ENCODE measurements at places on chromosomes 4 and X.

DNA sequence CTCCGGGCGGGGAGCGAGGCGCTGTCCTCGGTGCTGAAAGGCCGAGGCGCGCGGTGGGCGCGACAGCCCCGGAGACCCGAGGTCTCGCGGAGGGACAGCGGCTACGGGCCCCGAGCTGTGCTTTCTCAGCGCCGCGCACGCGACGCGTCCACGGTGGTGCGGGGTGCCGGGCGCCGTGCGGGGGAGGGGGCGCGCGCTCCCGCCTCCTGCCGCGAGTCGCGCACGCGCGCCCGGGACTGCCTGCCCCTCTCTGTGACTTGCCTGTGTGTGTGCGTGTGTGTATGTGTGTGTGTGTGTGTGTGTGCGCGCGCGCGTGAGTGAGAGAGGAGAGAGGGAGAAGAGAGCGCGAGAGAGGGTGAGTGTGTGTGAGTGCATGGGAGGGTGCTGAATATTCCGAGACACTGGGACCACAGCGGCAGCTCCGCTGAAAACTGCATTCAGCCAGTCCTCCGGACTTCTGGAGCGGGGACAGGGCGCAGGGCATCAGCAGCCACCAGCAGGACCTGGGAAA is at the start of gene GRIA2:
Gene GRIA2 (plus strand): TSS at position 358 of the 511 bp plus-strand sequence. CDS start 315 bp downstream, outside the sequence.
- DNase-seq = peak; percentile 84

DNA sequence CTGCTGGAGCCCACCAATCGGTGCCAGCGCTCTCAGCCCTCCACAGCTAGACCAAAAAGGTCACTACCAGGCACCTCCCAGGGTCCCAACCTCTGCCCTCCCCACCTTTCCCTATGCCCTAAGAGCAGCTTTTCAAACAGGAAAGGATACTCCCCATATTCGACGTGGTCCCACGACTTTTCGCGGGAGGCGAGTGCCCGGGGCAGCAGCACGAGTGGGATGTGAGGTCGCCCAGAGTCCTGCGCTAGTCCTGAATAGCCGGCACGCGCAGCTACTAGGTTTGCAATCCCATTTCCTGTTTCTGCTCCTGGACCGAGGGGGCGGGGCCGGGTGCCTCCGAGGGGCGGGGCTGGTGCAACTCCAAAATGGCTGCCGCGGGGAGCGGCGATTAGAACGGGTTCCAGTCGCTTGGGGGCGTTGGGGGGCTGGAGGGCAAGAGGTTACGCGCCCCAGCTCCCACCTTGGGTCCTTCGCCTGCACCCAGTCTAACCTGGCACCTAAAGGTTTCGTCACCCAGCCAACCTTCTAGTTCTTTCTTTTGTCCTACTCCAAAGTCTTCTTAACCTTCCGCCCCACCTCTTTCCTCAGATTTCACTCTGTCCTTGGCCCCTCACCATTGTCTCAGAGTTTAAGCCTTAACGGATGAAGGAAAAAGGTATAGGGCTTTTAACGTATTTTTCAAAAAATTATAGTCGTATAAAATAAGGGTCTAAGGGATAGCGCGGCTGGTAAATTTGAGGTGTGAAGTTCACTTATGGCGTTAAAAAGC is 85.0 kb upstream of the TENT5D start:
- no peak for DNase-seq

DNA sequence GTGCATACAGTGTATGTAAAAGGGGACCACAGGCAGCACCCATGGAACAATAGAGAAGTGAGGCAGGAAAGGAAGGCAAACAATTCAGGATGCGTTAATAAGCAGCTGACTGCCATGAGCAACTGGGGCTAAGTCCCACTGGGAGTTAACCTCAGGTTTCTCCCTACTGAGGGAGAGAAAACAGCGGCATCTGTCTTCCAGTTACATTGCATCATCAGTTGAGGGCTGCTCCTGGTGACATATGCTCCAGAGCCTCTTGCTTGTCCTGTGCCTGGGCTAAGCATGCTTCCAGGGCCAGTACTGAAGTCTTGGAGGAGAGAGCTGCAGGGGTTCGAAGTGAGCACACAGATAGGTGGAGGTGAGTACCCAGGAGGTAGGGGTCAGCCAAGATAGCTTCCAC is 24.3 kb downstream of the RAI2 start:
- no peak for DNase-seq

- DNase-seq = no peak
These were observed 68.7 kb upstream of the WWC2 start for GRCh38 chr4:183030309-183030708.

DNA sequence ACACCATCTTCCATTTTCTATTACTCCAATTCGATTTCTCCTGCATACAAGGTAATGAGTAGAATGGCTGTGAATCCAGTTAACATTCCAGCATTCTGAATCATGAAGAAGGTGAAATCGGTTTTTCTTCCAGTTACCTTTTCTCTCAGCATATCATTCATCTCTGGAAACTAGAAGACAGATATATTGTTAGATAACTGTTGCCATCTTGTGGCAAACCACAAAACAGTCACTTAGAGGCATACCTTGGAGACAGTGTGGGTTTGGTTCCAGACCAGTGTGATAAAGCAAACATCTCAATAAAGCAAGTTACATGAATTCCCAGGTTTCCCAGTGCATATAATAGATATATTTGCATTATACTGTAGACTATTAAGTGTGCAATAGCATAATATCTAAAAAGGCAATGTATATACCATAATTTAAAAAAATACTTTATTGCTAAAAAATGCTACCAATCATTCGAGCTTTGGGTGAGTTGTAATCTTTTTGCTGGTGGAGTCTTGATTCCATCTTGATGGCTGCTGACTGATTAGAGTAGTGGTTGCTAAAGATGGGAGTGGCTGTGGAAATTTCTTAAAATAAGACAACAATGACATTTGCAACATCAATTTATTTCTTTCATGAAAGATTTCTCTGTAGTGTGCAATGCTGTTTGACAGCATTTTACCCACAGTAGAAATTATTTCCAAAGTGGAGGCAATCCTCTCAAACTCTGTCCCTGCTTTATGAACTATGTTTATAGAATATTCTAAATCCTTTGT is 82.1 kb downstream of the SLC39A8 start:
- DNase-seq = peak; percentile 79

- DNase-seq = no peak
These were observed 25.9 kb downstream of the ZNF721 start for GRCh38 chr4:472881-473569.

- DNase-seq = no peak
These were observed 8.0 kb upstream of the GUCY1A1 start for GRCh38 chr4:155658681-155659064.

- no peak for DNase-seq
These were observed 12.4 kb downstream of the CLOCK start for GRCh38 chr4:55534306-55534705.

- no peak for DNase-seq
These were observed 155.4 kb upstream of the FAM9B start for GRCh38 chrX:9189286-9189685.

GRCh38 chr4:174037049-174037448 is 246.4 kb downstream of the FBXO8 start:
- DNase-seq = no peak

GRCh38 chr4:183843248-183843671 is 61.8 kb upstream of the STOX2 start:
- DNase-seq = no peak

DNA sequence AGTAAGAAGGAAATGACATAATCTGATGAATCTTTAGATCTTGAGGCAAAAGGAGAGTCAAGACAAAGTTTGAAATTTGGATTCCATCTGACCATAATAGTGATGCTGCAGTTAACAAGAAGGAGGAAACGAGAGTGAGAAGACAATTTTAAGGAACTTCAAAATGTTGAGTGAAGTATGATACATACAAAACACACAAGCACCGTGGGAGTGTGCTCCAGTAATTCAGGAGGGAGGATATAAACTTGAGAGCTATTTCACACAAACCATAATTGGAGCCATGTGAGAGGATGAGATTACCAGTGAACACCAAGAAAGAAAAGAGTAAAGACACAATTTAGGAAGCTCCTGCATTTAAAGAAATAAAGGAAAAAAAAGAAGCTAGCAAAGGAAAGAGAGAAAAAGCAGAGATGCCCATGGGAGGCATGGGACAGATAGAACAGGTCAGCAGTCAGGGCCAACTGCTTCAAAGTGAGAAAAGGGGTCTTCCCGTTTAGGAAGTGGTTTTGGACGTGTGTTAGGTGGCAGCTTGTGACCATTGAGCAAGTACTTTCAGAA is 150.7 kb upstream of the SLC7A11 start:
- DNase-seq = no peak

DNA sequence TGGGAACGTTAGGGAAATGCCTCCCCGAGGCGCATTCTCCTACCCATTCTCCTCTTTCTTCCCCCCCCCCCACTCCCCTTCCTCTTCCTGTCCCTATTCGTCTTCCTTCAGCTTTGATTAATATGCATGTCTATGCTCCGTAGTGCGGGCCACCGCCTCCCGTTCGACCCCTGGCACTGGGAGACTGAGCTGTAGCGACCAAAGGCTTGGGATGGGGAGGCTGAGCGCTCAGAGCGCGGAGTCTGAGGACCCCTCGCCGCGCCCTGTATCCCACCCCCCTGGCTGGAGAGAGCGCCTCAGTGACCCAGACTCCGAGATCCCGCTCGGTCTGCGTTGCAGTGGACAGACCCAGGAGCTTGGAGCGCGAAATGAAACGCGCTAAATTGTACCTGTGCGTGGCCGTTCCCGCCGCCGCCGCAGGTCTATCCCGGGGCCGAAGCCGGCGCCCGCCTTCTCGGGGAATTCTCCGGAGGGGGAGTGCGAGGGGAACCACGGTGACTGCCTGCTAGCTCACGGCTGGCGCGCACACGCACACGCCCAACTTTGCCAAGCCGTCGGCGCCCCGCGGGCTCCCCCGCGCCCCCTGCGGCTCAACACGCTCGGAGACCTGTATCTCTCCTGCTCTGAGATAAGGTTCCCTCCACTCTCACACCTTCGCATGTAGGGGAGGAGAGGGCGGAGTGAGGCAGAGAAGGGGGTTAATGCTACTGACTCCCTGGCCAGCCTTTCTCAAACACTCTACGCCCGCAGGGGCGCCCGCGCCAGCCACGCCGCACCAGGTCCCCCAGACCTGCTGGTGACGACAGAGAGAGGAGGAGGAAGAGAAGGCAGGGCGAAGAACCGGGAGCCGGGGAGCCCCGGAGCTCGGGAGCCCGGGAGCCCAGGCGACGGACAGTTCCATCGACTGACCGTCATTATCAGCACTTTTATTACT is 1.5 kb upstream of the PTCHD1 start:
- DNase-seq = peak; percentile 35

GRCh38 chrX:41837270-41837944 is 85.9 kb downstream of the CASK start:
- DNase-seq = no peak

DNA sequence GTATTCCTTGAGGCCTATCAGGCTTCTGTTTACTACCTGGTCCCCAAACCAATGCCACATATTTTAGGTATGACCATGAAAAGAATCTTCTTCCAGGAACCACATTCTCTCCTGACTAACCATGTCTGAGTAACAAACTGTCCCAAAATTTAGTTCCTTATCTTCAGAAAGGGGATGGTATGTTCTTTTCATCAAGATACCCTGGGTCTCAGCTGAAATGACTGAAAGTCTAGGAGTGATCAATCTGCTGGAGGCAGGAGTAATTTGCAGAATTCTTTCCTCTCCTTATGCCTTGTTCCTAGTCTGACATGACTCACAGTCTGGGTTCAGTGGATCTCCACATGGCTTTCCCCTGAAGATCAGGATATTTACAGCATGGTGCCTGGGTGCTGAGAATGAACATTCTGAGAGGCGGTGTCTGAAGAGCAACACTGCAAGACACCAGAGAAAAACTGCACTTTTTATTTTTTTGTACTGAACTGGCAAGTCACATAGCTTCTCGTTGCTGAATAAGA is 665.5 kb downstream of the TLL1 start:
- DNase-seq = no peak

DNA sequence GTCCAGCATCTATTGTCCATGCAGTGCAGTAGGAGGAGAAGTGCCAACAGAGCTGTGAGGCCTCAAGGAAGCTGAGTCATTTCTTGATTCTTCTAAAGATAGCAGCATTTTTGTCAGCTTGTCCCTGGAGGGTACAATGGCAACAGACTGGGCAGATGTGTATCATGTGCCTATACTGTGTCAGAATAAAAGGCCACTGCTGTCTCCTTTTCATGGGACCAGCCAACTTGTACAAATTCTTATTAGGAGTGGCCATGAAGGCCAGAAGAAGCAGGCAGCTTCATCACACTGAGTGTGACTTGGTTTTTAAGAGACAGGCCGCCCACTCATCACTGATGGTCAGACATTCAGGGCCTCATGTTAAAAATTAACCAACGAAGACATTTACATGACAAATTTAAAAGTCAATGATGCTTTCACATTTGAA is 185.0 kb upstream of the FAM241A start:
- no peak for DNase-seq

DNA sequence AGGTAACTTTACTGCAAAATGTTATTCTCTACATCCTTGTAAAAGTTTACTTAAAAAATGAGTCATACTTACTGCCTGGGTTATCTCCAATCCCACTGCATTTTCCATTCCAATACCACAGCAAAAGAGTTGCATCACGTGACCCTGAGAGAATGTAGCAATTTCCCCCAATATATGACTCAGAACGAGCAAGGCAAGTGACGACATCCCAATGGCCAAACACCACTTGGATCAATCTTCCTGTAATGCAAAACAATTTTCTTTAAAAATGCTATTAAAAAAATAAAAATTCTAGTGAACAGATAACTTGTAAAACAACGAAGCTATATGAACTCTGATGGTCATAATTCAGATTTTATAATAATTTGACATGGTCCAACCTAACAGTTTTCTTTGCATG is 224.3 kb downstream of the DCLK2 start:
- no peak for DNase-seq

- DNase-seq = peak; percentile 0
These were observed 146.3 kb upstream of the CHRDL1 start for GRCh38 chrX:110941906-110942305.

- DNase-seq = no peak
These were observed 34.8 kb downstream of the F11 start for GRCh38 chr4:186300659-186301390.

DNA sequence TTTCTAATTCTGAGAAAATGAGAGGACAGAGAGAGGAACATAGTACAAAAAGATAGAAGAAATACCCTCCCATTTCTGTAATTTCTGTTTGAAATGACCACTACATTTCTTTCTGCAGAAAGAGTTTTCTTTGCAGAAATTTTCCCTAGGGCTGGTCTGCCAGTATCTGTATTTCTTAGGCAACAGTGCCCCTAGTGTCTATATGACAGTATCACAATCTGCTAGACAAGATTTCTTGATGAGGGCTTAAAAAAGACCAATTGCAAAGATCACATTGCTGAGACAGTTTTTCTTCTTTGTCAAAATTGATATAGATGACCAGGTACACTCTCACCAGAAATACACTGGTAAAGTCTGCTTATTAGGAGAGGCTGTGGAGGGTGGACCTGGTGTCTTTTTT is 81.0 kb upstream of the ZDHHC15 start:
- peak; percentile 12 for DNase-seq

- peak; percentile 58 for DNase-seq
These were observed 16.4 kb upstream of the RUFY3 start for GRCh38 chr4:70705183-70706043.

- no peak for DNase-seq
These were observed 1.0 kb upstream of the USP27X start for GRCh38 chrX:49878128-49878833.
